GM10248 (cell line): ENCODE measurements at places on chromosomes 5 and 9.

DNA sequence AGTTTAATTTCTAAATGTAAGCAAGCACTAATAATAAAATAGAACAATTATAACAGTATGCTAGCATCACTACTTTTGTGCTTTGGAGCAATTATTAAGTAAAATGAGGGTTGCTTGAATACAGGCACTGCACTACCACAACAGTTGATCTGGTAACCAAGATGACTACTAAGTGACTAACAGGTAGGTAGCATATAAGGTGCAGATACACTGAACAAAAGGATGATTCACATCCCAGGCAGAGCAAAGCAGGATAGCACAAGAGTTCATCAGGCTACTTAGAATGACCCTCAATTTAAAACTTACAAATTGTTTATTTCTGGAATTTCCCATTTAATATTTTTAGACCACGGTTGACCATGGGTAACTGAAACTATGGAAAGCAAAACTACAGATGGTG is 48.0 kb upstream of the RGS7BP start:
- DNase-seq, result no peak

DNA sequence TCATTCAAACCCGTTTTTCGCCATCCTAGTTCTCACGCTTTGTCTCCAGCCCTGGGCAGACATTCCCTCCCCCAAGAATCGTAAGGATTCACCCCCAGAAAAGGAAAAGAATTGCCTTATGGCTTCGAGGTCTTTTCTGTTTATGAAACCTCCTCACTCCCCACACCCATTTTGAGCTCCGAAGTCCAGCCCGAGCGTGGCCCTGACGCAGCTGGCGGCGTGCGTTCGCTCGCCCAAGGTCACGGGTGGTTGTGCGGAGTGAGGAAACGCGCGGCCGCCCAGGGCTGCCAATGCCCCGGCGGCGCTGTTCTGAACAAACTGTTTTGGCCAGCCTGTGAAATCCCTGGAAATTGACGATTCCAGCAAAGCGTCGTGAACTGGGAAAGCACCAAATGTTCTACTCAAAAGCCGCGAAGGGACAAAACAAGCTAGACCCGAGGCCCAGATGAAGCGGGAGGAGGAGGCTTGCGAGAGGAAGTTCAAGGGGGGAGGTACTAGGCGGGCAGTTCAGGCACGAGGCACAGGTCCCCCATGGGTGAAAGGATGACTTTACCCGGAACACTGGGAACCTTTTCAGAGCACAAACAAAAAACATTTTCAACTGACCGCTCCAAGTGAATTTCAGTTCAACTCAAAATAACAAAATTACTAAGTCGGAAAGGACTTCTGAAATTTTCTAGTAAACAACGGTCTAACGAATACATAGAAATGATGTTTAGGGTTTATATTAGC is 683 bp upstream of the ZFAND5 start:
- peak; percentile 73 for DNase-seq

DNA sequence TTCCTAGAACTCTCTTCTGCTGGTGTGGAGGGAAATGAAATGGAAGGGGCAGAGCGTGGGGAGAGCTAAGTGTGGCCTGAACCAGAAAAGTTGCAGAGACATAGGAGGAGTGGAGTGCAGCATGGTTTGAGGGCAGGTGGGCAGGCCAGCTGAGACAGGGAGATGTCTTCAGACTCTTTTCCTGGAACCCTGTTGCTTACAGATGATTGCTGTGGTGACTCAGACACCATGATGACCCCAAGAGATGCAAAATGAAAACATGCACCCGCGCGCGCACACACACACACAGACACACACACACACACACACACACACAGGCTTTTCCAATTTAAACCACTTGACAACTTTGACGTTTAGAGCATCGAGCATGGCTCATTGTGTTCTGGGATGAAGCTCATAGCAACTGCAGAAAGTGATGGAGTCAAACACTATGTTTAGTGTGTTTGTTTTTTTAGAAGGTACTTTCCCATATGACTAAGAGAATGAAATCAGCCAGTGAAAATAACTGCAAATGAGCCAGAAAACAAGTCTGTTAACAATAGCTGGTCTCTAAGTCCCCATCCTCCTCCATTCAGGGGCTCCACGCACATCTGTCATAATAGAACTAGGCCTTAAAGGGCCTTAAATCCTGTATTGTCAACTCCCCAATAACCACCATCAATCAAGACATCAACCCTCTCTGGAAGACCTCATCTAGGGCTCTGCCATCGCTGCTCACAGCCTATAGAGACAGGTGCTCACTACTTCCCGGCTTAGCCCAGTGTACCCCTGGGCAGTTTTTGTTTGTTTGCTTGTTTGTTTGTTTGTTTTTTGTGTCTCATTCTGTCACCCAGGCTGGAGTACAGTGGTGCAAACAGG is 9.6 kb downstream of the TMOD1 start:
- DNase-seq, result peak; percentile 62

DNA sequence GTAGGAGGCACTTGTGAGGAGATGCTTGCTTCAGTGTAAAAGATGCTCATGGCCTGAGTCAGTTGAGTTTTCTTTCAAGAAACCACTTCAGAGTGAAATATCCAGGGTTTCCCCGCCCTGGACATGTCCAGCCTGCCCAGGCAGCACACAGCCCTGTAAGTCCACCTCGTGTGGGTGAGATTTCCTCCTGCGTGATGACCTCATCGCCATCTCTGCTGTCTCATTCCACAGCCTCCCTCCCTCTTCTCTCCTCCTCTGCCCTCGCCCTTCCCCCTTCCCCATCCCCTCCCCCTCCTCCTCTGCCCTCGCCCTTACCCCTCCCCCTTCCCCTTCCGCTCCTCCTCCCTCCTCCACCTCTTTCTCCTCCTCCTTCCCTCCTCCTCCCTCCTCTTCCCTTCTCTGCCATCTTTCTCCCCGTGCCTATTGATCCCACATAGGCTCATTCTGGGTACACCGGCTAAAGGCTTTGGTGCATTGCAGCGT is 34.0 kb upstream of the NCS1 start:
- no peak for DNase-seq
